Hair follicular keratinocyte (primary cell): ENCODE measurements at places on chromosomes 13 and 19. TPM values are rescaled to one million over a fixed set of nuclear protein-coding genes. Genes with fewer than 3 reads are reported as not detected.

CHST8 gene
- total RNA-seq, result not detected in 2 replicates

FAM174C gene
- 65.4 and 81.1 TPM in 2 replicates for total RNA-seq

SYNGR4 gene
- total RNA-seq, result not detected in 2 replicates

ANKLE1 gene
- 0.62 and 0.76 TPM in 2 replicates for total RNA-seq

CEACAM19 gene
- total RNA-seq, result 0.38 and 2.5 TPM in 2 replicates

FLT3 gene
- not detected in 2 replicates for total RNA-seq

S1PR4 gene
- total RNA-seq, result 0.16 TPM in 1 of 2 replicates, not detected in the other

CPT1C gene
- 0.23 and 2.0 TPM in 2 replicates for total RNA-seq
